ENCODE measurements at places on chromosomes 7 and 10.

GRCh38 chr7:158365267-158365666, 222.4 kb downstream of the PTPRN2 start:
- no peak for DNase-seq

GRCh38 chr10:80491251-80492102, 37.4 kb downstream of the TSPAN14 start:
- DNase-seq: peak; percentile 67

- DNase-seq: peak; percentile 40
Measured at GRCh38 chr10:5526691-5527331, 2.0 kb downstream of the CALML3 start.

DNA sequence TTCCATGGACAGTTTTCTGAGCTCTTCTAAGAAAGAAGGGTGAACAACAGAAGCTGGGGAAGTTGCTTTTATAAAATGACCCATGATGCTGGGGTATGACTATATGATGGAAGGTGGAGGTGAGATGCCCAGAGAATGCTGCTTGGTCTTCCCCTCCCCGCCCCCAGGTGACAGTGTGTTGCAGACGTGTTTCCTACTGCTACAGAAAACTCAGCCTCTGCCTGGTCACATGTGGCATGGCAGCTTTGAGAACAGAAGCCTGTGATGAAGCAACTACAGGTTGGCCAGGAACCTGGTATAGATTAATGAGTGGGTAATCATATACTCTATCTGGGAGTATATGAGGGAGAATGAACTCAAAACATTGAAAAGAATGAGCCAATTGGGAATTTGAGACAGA, 67.1 kb downstream of the MTURN start:
- DNase-seq: no peak

DNA sequence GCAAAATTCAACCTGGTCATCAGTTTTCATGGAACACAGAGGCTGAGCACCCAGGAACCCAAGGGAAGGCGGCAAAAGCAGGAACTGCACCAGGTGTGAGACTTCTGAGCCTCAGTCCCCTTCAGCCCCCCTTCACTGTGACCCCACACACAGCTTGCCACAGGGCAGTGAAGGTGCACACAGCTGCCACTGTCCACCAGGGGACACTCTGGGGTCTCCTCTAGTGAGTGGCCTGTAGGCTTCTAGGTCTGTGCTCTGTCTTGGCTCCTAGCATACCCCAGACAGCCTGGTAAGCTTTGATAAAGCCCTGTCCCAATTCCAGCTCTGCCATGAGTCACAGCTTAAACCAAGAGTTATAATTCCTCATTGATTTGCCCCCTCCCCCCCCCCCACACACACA, 12.1 kb downstream of the KCNH2 start:
- DNase-seq: no peak

DNA sequence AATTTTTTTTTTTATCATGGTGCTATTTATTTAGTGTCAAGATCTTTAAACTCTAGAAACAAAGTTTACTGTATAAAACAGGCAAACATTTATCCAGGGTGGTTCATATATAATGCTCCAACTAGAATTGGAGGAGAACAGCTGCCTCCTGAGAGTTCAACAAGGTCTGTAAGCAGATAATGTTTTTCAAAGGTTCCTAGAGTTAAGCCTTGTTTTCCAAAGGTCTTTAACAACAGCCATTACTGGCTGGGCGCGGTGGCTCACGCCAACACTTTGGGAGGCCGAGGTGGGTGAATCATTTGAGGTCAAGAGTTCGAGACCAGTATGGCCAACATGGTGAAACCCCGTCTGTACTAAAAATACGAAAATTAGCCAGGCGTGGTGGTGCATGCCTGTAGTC, 316.7 kb downstream of the CCDC3 start:
- DNase-seq: no peak

DNA sequence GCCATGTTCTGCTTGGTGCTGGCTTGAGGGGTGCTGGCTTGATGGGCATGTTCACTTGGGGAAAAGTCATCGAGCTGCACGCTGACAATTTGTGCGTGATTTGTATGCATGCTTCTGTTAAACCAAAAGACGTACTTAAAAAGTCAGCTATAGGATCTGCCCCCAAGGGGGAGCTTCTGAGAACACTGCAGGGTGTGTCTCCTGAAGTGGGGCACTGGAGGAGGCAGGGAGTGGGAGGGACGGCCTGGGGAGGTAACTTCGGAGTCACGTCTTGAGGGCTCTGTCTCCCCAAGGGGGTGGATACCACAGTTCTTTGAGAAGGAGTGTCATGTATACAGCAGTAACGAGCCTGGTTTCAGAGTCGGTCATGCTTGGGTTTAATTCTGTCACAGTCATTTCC, 406.5 kb downstream of the PLXNA4 start:
- DNase-seq: no peak

All from left lobe of liver (tissue), 2 donors.